ENCODE measurements at places on chromosomes 1 and 21.
A peak's percentile ranks its signal among the peaks of the same experiment; 100 is the strongest.

- DNase-seq = no peak
Measured at GRCh38 chr21:41707231-41707959, 59.5 kb downstream of the RIPK4 start.

- DNase-seq = no peak
Measured at GRCh38 chr1:162951553-162952315, 90.8 kb upstream of the CCDC190 start.

DNA sequence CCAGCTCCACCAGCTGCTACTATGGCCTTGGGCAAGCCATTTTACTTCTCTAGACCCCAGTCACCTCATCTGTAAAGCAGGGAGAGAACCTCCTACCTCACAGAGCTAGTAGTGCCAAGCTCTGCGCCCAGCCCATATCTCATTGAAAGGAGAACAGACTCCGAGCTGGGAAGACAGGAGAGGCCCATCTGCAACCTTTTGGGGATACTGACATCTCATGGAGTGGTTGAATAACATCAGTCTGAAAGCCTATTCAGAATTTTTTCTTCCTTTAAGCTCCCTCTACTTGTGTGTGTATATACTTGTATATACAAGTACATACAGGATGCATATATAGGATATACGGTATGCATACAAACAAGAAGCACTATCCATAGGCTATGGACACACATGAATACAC is 279.5 kb upstream of the POU3F1 start:
- DNase-seq = no peak

GRCh38 chr1:160665330-160666078 is 18.7 kb upstream of the SLAMF1 start:
- DNase-seq = peak; percentile 30

DNA sequence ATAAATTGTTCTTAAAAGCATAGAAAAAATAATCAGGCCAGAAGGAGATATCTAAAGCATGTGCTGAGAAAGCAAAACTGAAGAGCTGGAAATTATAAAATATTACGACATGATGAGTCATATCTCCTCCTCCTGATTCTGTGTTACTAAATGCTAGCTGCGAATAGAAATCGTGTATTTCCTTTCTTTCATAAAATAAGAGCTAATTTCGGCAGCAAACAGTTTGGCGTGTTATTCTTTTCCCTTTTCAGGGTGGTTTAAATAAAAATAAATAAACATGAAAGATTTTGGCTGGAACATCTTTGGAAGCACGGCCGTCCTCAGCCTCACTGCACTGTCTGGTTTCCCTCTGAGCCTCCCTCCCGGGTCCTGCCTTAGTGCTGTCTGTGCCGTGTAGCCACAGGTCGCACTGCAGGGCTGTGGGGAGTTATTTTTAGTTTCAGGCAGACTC is 56.0 kb downstream of the ADARB1 start:
- no peak for DNase-seq

DNA sequence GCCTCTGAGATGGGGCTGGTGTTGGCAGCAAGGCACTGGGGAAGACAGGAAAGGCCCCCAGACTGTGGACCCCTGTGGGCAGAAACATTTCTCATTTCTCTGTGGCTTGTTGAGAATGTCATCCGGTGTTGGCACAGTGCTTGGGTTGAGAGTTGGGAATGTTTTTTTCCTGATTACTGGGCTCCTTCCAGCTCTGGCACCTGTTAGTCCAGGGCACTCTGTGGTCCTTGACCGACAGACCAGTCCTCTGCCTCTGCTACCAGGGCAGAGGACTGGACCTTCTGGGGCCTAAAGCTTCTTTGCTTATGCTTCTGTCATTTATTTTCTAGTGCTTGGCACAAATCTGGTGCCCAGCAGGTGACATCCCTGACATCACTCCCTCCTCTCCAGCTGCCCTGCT is 4.8 kb upstream of the SPRR5 start:
- DNase-seq = no peak

DNA sequence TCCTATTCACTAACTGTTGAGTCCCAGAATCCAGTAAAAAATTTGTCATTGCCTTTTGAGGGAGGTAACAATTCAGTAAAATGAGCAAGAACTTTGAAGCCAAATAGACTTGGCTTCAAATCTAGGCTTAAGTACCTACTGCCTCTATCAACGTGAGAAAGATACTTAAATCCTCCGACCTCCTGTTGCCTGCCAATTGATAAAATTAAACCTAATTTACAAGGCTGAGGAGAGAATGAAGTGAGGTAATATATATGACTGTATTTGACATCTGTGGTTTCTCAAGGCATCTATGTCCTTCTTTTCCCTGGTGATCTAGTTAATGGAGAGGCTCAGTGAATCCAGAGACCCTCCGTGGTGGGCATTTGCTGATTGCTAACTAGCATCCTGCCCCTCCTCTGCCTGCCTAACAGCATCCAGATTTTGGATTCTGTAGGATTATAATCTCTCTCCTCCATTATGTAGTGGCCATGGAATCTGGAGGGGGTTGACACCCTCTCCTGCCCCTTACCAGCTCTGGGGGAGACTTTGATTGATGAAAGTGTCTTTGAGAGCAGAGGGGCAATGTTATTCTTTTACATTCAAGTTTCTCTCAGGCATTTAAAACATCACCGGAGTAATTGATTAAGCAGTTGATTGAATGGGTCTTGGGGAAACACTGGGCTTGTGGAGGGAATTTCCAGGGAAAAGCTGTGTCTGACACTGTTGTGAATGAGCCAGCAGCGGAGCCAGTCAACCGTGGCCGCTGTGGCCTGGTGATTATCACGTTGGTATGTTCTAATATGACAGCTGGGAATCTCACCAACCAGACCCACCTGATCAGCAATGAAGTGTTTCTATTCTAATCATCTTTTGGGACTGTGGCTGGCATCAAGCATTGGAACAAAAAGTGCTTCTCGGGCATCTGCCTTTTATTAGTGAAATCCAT is 140.7 kb upstream of the FAM78B start:
- DNase-seq = no peak

DNA sequence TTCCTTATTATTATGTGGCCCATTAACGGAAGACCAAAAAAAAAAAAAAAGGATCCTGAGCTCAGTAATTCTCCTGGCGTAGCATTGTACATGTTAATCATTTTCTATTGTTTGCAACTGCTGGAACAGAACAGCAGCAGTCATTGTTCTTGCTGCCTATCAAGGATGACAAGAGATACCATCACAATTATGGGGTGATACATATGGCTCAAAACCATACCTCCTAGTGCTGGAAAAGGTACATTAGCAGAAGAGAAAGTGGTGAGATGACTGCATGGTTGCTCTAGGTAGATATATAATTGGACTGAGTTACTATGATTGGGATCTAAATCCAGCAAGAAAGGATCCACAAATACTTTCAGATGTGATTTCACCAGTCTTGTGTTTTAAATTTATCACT is 13.3 kb upstream of the TLR5 start:
- DNase-seq = no peak

DNA sequence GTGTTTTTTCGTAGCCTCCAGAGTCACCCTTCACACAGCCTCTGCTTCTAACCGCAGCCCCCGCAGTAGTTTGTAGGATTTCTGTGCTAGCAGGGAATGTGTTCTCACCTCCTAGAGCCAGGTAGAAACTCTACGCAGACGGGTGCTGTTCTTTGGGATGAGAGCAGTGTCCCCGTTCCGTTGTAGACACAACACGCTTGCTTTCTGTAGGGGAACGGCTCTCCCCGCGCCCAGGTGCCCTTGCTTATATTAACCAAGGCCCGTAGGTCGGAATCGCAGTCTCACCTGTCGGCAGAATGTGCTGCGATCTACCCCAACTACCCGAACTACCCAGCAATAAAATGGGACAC is 111.8 kb upstream of the NBPF11 start:
- DNase-seq = peak; percentile 3

DNA sequence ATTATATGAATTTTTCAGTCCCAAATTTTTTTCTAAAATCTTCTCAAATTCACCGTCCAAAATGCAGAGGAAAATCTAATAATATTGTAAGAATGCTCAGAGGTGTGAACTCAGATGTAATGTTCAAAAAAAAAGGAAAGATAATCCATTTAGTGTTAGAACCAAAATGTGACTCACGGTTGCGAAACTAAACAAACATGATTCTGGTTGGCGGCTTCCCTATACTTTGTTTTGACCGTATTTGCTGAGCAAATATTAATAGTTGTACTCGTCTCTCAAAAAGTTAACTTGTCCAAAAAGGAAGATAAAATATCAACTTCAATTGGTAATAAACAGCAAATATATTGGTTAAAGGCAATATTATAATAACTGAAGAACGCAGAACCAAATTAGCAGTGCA is 34.4 kb downstream of the ZSWIM5 start:
- DNase-seq = no peak

DNA sequence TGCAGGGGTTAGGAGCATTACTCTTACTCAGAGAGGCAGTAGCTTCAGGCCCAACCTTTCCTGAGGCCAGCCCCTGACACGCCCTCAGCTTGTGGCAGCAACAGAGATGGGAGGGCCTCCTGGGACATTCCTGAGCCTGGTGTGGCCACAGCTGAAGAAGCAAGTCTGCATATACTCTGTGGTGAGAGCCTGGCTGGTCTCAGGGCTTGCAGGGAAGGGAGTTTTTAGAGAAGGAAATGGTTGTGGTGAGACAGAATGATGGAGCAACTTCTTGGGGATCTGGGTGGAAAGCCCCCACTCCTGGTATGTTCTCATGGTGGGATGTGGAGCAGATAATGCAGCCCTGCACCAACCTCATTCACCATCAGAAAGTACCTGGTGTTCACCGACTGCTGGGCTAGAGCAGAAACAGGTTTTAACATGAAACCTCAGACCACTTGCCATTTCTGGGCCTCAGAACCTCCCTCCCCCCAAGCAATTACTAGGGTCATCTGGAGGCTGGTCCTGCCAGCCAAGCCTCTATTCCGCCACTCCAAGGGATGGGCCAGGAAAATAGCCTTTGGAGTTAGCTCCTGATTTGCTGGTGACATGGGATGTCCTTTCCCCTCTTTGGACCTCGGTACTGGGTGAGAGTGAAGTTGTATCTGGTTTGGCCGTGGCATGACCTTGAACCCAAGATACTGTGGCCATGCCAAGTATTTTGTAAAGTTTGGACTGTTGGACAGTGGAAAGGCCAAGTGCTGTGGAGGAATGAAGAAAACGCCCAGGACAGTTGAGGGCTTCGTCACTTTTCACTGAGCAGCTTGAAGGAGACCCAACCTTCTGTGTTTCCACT is 28.1 kb upstream of the RNF19B start:
- DNase-seq = peak; percentile 86

DNA sequence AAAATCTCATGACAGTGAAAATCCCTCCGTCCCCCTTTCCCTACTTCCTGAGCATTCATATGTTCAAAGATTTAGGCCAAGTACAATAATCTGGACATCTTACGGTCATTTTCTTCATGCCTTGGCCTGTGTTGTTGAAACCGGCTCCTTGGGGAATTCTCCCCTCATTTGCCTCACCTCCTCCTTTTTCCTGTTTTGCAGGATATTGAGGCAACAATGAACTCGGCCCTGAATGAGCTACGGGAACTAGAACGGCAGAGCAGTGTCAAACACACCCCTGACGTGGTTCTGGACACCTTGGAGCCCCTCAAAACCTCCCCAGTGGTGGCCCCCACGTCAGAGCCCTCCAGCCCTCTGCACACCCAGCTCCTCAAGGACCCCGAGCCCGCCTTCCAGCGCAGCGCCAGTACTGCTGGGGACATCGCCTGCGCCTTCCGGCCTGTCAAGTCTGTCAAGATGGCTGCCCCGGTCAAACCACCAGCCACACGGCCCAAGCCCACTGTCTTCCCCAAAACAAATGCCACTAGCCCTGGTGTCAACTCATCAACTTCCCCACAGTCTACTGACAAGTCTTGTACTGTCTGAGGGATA is 9.3 kb upstream of the IKBKE start:
- no peak for DNase-seq

DNA sequence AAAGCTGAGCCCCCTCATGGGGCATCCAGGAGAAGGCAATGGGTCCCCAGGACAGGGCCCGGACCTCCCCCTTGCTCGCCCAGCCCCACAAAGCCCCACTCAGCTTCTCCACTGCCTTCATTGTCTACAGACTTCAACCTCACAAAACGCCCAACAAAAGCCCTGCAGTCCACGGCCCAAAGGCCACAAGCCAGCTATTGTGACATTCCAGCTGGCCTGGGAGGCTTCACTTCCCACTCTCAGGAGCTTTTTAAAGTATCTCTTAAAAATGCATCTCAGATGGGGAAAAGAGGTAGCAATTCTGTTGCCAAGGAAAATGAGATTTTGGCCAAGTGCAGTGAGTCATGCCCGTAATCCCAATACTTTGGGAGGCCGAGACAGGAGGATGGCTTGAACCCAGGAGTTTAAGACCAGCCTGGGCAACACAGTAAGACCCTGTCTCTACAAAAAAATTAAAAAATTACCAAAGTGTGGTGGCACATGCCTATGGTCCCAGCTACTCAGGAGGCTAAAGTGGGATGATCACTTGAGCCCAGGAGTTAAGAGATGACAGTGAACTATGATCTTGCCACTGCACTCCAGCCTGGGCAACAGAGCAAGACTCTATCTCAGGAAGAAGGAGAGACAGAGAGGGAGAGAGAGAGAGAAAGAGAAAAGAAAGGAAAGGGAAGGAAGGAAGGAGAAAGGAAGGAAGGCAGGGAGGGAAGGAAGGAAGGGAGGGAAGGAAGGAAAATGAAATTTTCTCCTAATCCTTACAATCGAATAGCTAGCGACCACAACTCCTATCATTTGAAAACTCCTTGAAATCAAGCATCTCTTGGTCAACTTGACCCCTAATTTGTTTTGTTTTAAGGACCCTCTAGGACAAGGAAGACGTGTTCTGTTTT is 31.4 kb upstream of the TARDBP start:
- no peak for DNase-seq

DNA sequence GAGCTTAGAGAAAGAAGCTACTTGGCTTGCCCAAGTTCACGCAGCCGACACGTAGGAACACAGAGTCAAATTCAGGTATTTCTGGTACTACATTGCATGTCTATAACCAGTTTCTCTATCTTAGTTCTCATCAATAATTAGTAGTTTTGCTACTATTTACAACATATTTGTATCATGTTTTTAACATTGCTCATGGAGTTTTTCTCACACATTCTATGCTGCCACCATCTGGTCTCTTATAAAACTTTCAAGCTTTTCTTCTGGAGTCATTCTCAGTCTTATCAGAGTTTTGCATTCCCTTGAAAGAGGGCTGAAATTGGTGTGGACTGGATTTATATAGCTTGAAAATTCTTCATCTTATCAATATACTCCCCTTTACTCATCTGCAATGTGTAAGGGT is 118.8 kb upstream of the PALMD start:
- DNase-seq = no peak

- peak; percentile 14 for DNase-seq
Measured at GRCh38 chr21:32726839-32727686, 750 bp downstream of the SYNJ1 start.

- DNase-seq = peak; percentile 41
Measured at GRCh38 chr1:43836267-43836951, 97.2 kb upstream of the ARTN start.

DNA sequence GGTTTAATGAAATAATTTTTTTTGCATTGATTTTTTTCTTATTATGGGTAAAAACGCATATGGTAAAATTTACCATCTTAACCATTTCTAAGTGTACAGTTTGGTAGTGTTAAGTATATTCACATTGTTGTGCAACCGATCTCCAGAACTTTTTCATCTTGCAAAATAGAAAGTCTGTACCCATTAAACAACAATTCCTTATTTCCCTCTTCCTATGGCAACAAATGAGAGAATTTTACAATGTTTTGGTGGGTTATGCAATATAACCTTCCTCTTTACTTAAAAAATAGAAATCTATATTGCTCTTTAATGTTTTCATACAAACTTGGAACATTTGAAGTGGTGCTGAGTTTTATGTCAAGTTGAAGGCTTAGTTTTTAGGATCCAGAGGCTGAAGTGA is 26.6 kb downstream of the MAP3K7CL start:
- no peak for DNase-seq

GRCh38 chr1:107690491-107690890 is 274.5 kb downstream of the VAV3 start:
- no peak for DNase-seq

Measured in CD4-positive, alpha-beta T cell treated with Interleukin-4 for 4 hours (primary cell).